ENCODE measurements at places on chromosomes 4 and X.

- no peaks in the 10 kb centered on the region for H3K36me3 ChIP-seq
- H3K27me3 ChIP-seq, result no peaks in the 10 kb centered on the region
Observed at GRCh38 chr4:151098979-151099228, 524 bp upstream of the RPS3A start.

- no peaks in the 10 kb centered on the region for H3K36me3 ChIP-seq
- no peak overlapping the region for H3K27ac ChIP-seq
- no peak overlapping the region for H3K4me3 ChIP-seq
- H3K4me1 ChIP-seq, result no peaks in the 10 kb centered on the region
- DNase-seq, result no peak
Observed at GRCh38 chr4:106715825-106716224, 320.3 kb downstream of the DKK2 start.

DNA sequence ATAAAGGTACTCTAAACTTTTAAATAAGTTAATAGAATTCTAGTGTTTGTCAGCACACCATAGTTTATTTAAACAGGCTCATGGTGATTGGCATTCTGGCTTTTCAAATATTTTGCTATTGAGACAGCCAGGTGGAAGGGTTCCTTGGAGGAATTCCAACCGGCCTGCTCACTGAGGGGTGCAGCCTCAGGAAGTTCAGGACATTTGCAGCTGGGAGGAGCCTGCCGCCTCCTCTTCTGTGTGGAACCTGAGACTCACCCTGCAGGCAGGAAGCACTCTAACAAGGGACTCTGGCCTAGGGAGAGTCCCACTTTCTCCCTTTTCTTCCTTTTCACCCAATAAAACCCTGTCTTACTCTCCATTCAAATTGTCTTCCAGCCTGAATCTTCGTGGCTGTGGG, 1328.0 kb downstream of the FSTL5 start:
- H3K4me1 ChIP-seq, result no peaks in the 10 kb centered on the region
- DNase-seq, result no peak
- no peaks in the 10 kb centered on the region for H3K36me3 ChIP-seq
- no peak overlapping the region for H3K4me3 ChIP-seq
- H3K27ac ChIP-seq, result no peak overlapping the region

DNA sequence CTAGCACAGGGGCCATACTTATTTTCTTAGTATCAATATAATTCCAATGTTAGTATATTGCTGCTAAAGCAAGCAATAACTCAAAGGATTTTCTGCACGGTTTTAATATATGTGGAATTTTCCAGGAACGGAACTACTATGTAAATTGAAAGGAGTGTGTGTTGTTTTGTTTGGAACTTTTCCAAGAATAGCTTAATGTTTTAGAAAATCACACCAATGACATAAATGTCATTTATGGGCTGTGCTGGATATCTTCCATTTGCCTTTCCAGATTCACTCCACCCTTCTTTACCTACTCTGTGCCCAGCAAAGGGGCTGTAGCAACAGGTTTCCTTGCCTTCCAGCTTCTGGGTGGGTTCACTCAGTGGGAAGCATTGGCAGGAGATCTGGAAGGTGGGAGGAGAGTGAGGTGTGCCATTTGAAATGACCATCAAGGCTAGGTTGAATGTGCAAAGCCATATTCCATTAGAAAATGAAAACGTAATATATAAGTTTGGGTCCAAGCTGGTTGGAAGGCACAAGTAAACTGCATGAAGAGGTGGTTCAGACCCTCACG, 25.2 kb upstream of the ZFX start:
- H3K4me3 ChIP-seq, result no peak overlapping the region
- no peak overlapping the region for H3K27ac ChIP-seq
- peaks cover 9% of the 10 kb centered on the region for H3K27me3 ChIP-seq
- no peaks in the 10 kb centered on the region for H3K36me3 ChIP-seq

- DNase-seq, result peak; percentile 23
- no peaks in the 10 kb centered on the region for H3K27me3 ChIP-seq
- H3K4me3 ChIP-seq, result no peak overlapping the region
- no peaks in the 10 kb centered on the region for H3K36me3 ChIP-seq
- no peak overlapping the region for H3K27ac ChIP-seq
Observed at GRCh38 chrX:49627086-49627777, 28.4 kb downstream of the GAGE1 start.

DNA sequence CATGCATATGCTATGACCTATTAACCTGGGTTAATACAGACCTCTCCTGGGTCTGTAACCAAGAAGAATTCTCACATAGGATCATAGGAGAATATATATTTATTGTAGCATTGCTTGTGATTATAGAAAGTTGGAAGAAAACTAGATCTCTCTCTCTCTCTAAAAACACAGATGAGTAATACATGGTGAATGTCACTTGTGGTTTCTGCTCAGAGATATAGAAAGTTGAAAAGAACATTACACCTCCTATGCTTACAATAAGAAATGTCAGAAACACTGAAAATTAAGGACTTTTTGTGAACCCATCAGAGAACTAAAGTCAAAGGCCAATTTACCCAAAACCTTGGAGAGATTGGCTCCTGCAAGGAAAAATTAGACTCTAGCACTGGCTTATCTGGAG, 1389.5 kb downstream of the FAM133A start:
- no peak overlapping the region for H3K4me3 ChIP-seq
- peaks cover 5% of the 10 kb centered on the region for H3K27me3 ChIP-seq
- H3K4me1 ChIP-seq, result no peaks in the 10 kb centered on the region
- H3K27ac ChIP-seq, result no peak overlapping the region
- DNase-seq, result no peak
- no peaks in the 10 kb centered on the region for H3K36me3 ChIP-seq

Data from adrenal gland (tissue), 19 donors.